Activated CD8-positive, alpha-beta T cell treated with anti-CD3 and anti-CD28 coated beads for 36 hours (primary cell): ENCODE measurements at places on chromosomes 7 and 10. TPM values are rescaled to one million over a fixed set of nuclear protein-coding genes. Genes with fewer than 3 reads are reported as not detected.

CDC14C gene
- total RNA-seq = not detected

HOXA3 gene
- total RNA-seq = not detected

DNA sequence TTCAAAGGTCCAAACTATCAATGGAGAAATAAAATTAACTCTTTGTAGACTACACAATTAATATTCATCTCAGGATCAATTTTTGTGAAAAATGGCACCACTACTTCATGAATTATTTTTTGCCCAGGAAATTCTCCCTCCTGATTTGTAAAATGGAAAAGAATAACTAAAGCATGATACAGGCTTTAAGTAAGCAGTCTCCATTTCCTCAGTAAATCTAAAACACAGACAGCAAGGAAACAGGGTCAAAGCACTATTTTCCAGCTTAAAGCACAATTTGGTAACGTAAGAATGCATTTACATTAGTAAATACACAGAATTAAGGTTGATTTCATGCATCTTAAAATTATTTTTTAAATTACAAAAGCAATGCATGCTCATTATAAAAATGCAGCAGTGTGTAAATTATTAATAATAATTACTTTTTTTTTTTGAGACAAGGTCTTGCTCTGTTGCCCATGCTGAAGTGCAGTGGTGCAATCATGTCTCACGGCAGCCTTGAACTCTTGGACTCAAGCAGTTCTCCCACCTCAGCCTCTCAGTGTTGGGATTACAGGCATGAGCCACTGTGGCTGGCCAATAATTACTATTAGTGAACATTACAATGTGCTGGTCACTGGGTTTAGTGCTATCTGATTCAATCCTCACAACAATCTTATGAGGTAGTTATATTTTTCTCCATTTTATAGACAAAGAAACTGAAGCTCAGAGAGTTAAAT, 26.1 kb upstream of the VCL start:
- DNase-seq = no peak

DNA sequence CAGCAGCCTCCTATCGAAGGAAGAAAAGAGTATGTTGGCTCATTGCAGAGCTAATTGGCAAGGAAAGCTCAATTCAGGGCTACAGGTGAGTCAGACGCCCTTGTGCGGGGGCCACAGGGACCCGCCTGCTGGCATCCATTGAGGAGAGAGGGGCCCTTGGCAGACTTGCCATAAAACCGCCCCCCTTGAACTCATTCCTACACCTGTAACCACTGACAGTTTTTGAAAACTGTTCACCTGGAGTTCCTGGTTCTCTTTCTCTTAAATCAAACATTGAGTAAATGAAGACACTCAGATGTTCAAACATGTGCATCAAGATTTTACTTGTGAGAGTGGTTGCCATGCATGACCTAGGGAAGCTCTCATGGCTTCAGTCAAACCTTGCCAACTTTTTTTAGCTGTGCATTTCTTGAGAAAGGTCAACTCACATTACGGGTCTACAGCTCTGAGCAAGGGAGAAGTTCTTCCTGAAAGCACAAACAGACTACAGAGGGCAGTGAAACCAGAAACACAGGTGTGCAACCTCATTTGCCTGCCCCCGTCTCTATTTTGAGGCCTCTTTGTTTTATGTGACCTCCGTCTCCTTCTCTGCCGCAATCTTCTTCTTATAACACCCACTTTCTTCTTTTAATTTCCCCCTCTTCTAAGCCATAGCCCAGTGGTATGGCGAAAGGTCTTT, 87.8 kb downstream of the TBXAS1 start:
- peak; percentile 54 for DNase-seq

- no peak for DNase-seq
These were observed 17.3 kb upstream of the CUBN start for GRCh38 chr10:17146892-17147291.

OR2A5 gene
- not detected for total RNA-seq

- DNase-seq = no peak
These were observed 2.6 kb upstream of the GPR26 start for GRCh38 chr10:123663522-123663921.

- peak; percentile 69 for DNase-seq
These were observed 88.1 kb downstream of the PRKCQ start for GRCh38 chr10:6491841-6492609.

GRCh38 chr10:59617996-59618395, 91.7 kb downstream of the SLC16A9 start:
- DNase-seq = no peak

- no peak for DNase-seq
These were observed 94.4 kb upstream of the SEMA3C start for GRCh38 chr7:81013083-81013817.

- DNase-seq = no peak
These were observed 88.1 kb upstream of the DNAAF5 start for GRCh38 chr7:638256-639011.

GRCh38 chr7:1854866-1855724, 185.0 kb downstream of the ELFN1 start:
- DNase-seq = no peak

DNA sequence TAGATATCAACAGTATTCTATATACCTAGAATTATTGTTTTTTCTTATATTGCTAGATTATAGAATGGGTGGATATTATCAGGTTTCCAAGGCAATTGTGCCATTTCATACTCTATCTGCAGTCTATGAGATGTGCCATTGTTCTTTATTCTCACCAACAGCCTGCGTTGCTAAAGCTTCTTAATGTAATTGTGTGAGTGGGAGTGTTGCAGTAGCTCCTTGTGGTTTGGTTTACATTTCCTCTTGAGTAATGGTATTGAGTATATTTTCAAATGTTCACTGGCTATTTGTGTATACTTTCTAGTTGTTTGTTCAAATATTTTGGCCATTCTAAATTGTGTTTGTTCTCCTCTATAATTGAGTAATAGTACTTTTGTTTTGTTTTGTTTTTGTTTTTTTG, 199.2 kb downstream of the TFEC start:
- DNase-seq = no peak

AKR1D1 gene
- total RNA-seq = not detected

NUB1 gene
- total RNA-seq = 42.5 TPM

- DNase-seq = no peak
These were observed 56.2 kb downstream of the SEMA3D start for GRCh38 chr7:85130702-85131101.

GRCh38 chr10:112296908-112297331, 13.7 kb downstream of the TECTB start:
- no peak for DNase-seq
